Karpas-422 (cell line): ENCODE measurements at places on chromosomes 16 and 17. TPM values are rescaled to one million over a fixed set of nuclear protein-coding genes. Genes with fewer than 3 reads are reported as not detected.

The OTOP3 gene
- total RNA-seq: not detected in 2 replicates

The LYRM9 gene
- 0.97 and 3.2 TPM in 2 replicates for total RNA-seq

The ABCC6 gene
- total RNA-seq: not detected in 2 replicates

The CCR7 gene
- not detected in 2 replicates for total RNA-seq

The C17orf78 gene
- not detected in 2 replicates for total RNA-seq

DNA sequence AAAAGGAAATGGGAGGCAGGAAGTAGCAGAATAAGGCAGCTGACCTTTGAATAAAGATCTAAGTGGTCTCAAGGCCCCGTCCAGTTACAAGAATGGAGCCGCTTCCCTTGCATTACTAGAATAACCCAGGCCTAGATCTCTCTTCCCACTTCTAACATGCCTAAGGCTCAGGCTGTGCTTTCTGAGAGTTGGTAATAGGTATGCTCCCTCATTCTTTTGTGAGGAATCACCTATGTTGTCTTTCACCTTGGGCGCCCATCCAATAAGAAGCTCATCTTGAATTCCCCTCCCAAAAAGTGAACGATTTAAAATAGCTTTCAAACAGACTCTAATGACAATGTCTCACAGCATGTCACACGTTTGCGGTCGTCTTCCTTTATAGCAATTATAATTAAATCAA, 101.2 kb downstream of the KCNJ2 start:
- DNase-seq: no peak

DNA sequence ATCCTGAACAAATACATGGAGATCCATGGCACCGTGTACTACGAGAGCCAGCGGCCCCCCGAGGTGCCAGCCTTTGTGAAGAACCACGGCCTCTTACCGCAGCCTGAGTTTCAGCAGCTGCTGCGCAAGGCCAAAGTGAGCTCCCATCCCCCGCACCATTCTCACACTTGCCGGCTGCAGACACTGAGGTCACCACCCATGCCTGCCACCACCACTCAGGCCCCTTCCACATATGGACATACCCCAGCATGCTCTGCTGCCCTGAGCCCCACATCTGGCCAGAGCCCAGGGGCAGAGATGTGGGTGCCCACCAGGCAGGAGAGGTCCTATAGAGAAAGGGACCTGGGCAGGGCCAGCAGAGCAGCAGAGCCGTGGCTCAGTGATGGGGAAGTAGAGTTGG, 69.8 kb downstream of the MGAT5B start:
- DNase-seq: no peak

DNA sequence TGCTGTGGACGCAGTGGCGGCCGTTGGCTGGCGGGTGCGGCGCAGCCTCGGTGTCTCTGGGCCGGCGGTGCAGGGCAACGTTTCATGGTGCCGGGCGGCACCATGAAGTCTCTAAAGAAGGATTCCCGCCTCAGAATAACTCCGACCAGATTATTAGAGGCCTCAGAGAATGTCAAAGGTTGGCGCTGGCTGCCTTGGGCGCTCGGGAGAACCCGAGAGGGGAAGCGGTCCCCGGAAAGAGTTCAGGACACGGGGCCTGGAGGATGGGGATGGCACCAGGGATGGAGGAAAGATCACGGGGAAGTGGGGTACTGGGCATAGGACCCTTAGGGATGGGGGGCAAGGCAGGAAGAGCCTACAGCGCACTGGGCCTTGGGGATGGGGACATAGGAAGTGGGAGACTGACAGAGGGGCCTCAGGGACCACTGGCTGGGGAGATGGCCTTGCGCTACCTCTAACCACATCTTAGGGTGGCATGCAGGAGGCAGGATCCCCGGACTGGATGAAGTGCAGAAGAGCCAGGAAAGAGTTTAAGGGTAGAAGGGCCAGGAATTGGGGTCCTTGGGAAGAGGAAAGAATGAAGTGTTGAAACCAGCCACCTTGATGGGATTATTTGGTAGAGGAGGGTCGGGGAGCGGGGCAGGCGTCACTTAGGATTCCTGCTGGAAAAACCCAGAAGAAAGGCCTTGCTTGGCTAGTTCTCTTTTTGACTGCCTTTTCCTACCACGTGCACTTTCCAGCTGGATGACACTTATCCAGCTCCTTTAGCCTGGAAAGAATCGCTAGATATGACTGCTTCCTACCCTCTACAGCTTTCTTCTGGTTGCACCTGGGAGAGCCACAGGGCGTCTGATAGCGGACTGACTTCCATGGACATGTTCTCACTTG, 578 bp downstream of the MYCBPAP start:
- DNase-seq: no peak

DNA sequence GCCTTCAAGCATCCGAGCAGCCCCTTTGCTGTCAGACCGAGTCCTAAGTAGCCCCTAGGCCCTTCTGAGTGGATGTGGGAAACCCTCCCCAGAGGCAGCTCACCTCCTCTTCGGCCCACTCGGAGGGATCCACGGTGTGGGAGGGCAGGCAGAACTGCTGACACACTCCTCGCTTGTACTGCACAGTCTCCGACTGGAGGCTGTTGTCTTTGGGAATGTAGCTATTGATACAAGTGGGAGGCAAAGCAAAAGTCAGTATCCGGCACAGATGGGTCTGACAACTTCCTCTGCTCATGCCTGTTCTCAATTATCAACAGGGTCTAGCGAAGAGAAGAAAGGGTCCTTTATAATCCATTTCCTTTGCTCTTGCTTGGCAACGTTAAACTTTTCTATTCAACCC, 25.9 kb upstream of the FOXJ1 start:
- no peak for DNase-seq

- no peak for DNase-seq
Measured at GRCh38 chr17:12900474-12900873, 111.2 kb downstream of the ARHGAP44 start.

- DNase-seq: peak; percentile 89
Measured at GRCh38 chr16:67563708-67564468, 1.6 kb downstream of the CTCF start.

- no peak for DNase-seq
Measured at GRCh38 chr16:27441276-27441675, 39.3 kb downstream of the IL21R start.

GRCh38 chr16:68447653-68448359, 502 bp downstream of the SMPD3 start:
- DNase-seq: no peak

- no peak for DNase-seq
Measured at GRCh38 chr17:56699186-56699894, 105.8 kb downstream of the NOG start.
